ENCODE measurements at places on chromosomes 6 and 20.

DNA sequence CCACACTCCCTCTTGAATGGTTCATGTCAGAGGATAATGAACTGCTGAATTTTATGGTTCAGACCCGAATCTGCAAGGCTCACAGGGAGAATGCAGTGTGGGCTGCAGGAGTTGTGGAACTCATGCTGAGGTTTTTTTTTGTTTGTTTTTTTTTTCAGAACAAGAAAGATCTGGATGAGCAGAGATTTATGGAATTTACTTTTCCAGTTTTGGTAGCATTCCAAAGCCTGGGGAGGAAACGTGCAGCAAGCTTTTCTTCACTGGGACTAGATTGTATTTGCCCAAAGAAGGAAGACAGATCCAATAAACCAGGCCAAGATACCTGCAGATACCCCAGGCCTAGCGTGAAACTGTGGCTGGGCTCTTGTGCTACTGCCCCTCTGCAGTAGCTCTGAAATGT, 223.9 kb upstream of the TAB2 start:
- DNase-seq: no peak

DNA sequence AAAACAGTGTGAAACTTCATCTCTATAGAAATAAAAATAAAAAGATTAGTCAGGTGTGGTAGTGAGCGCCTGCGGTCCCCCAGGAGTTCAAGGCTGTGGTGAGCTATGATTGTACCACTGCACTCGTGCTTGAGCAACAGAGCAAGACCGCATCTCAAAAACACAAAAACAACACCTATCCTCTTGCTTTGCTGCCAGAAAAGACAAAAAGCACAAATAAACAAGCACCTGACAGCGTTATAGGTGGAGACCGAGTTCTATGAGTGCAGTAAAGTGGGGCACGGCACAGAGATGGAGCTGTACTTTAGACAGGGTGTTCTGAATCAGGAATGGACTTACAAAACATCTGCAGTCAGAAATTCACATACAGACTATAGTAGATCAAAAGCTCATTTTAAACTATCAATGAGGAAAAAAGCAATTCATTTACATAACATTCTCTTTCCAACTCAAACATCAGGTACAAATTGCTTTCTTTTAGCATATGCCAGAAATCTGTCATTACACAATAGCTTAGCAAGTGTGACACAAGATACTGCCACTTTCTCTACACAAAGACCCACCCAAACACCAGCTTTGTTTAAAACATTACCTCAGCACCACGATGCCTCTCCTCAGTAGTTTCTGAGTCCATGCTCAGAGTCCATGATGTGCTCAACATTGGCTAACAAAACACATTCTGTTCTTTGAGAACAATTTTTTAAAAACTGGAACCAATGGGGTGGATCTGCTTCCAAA, 10.1 kb downstream of the EZR start:
- DNase-seq: peak; percentile 40

GRCh38 chr6:131199568-131200272, 64.5 kb downstream of the AKAP7 start:
- DNase-seq: peak; percentile 78

- DNase-seq: no peak
Measured at GRCh38 chr6:16150098-16150497, 21.2 kb downstream of the MYLIP start.

DNA sequence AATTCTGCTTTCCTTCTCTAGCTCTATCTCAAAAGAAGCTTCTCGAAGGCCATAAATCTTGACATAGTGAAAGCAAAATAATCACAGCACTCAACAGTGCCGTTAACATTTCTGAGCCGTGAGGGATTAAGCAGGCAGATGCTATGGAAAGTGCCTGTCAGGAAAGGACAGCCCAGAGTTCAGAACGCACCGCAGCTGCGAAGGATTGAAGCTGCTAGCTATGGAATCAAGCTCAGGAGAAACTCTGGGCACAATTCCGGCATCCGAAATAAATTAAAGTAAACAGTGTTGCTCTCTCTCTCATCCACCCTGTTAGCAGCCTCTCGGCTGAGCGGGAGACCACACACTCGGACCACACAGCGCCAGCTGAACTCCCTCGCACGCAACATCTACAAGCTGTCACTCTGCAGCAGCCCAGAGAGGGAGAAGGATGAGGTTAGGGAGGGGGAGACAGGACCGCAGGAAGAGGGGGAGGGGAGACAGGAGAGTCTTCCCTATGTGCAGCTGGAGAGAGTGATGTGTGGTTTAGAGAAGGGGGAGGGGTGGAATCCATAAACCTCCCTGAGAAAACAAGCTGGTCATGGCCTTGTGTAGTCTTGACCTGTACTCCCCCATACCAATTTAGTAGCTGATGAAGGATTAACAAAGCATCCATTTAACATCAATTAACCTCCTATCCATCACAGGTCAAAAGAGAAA, 9.0 kb downstream of the EXOC2 start:
- peak; percentile 7 for DNase-seq

- no peak for DNase-seq
Measured at GRCh38 chr20:17518339-17519052, 12.7 kb downstream of the BFSP1 start.

GRCh38 chr20:45377269-45377668, 856 bp downstream of the TP53TG5 start:
- DNase-seq: no peak

GRCh38 chr20:54681869-54682268, 206.5 kb downstream of the DOK5 start:
- no peak for DNase-seq

GRCh38 chr6:127146932-127147331, 28.5 kb downstream of the RSPO3 start:
- DNase-seq: no peak

DNA sequence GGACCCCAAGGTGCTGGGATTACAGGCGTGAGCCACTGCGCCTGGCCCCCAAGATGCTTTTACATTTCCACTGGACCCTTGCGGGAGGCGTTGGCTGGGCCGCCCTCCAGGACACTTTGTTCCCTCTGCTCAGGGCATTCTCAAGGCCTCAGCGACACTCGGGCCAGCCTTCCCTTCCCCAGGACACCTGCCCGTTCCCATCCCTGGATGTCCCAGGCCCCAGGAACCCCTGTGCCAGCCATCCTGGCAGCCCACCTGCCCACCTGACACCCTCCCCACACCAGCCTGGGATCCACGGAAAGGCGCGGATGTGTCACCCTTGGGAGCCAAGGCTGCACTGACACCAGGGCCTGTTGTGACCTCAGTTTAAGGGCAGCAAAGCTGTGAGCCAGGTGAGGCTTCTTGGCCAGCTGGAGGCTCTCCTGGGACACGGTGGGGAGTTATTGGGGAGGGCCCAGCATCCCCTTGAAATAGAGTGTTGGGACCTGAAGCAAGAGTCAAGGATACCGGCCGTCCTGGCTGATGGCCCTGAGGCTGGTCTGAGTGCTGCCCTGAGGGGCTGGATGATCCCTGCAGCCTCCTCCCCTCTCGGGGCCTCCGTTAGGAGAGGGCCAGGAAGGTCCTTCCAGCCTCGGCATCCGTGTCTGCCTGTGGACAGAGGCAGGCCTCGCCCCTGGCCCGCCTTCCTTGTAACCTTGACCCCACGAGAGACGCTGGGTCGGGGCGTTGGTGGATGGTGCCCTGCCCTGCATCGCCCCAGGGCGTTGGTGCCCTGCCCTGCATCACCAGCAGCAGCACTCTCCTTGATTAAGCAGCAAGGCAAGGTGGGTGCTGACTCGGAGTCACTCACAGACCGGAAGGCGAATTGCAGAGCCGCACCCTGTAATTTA, 84.2 kb upstream of the BHLHE23 start:
- no peak for DNase-seq

Measured in CD4-positive, alpha-beta T cell treated with Interleukin-17A for 4 hours (primary cell).